NCI-H1436 treated with DMSO at 0.1 percent for 48 hours (cell line): ENCODE measurements at places on chromosomes 1 and 21.

DNA sequence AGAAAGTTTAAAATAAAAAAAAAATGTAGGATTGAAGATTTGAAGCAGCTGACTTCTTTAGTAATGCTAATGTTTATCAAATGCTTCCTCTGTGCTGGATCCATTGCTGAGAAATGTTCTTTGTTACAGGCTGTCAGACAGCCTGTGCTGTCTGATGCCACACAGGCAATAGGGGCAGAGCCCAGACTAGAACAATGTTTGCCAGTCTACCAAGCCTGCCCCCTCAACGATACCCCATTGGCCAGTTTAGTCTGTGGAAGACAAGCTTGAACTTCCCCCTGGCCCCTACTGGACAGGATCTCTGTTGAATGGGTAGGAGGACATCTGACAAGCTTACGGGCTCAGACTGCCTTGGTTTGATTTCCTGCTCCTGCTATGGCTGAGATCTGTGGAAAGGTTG lies 79.4 kb downstream of the PAPPA2 start:
- no peak for DNase-seq

DNA sequence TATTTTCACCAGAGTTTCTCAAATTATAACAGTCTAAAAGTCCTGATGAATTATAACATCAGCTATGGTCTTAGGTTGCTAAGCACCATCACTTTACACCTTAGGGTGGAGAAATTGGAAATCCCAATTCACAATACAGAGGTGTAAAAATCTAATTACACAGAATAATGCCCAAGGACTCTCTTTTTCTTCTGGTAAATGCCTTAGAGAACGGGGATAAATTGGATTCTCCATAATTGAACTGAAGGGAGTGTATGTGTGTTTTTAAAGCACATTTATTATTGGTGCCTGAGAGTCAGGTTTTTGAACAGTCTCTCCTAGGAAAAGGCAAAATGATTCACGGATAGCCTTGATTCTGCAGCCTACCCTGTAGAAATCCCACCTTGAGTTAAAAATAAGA lies 66.8 kb downstream of the NIBAN1 start:
- no peak for DNase-seq

GRCh38 chr21:39009587-39010225 lies 173.5 kb downstream of the PSMG1 start:
- no peak for DNase-seq

DNA sequence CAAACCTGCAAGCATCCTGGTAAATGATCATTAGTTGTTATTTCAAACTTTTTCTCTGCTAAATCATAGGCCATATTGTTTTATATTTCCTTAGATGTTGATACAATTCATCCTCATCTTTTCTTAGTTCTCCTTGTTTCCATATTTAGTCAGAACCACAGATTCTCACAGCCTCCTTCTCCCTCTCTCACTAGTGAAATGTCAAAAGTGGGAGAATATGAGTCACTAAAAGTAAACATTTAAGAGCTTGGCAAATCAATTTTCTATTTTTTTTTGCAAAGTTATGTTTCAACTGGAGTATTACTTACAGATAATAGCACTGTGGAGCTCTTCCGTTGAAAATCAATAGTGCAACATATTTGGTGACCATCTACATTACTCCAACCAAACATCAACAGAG lies 308.8 kb downstream of the COL11A1 start:
- DNase-seq, result no peak

GRCh38 chr21:14523234-14523633 lies 22.9 kb downstream of the SAMSN1 start:
- no peak for DNase-seq

DNA sequence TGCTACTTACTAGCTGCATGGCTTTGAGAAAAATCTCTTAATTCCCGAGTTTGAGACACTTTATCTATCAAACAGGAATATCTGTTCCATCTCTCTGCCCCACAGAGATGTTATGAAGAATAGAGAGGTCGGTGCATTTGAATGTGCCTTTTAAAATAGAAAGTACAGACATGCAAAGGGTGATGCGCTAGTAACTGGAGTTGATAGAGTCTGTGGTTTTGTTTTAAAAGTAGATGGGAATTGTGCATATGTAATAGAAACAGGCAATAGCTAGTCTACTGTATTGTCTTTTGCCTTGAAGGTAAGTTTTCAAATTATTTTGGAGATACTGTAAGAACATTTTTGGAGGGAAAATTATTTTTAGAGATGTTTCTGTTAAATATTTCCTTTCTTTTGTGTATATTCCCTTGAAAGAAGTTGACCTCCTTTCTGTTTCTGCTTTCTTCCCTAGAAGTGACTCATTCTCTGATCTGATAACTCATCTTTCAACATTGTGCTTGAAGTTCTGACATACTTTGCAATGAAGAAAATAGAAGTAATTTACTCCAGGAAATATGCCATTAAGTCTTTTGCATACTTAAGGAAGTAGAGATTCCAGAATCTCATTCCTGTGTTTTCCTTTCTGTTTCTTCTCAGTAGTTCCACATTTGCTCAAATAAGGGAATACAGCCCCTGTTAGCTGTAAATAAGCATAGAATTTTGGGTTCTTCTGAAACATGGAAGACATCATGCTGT lies 151.6 kb downstream of the SDCCAG8 start:
- no peak for DNase-seq

DNA sequence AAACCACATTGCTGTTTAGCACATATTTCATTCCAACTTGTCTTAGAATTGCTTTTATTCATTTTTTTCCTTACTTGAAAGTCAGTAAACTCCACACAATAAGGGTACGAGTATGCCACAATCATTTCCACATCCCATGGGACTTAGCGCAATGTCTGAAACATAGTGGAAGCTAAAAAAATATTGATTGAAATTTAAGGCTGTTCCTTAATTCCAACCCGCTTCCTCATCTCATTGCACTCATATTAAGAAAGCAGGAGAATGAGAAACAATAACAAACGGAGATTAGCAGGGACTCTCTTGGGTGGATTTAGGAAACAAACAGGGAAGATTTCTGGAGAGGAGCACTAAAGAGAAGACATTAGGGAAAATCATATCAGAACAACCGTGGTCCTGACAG lies 39.3 kb upstream of the RGS4 start:
- no peak for DNase-seq

DNA sequence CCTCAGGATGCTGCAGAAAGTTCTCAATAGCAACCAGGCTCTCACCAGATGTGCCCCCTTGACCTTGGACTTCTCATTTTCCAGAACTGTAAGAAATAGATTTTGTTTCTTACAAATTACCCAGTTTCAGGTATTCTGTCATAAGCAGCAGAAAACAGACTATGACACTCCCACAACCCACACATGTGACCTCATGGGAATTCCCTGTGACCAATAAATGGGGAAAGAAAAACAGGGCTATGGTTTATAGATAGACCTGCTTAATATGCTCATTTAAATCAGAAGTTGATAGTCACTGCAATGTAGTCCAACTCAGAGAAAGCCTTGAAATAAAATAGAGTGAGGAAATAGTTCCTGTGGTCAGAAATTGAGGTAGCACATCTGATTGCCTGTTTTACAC lies 380.9 kb upstream of the PTBP2 start:
- no peak for DNase-seq

GRCh38 chr1:6292102-6292501 lies 31.2 kb upstream of the GPR153 start:
- DNase-seq, result no peak

DNA sequence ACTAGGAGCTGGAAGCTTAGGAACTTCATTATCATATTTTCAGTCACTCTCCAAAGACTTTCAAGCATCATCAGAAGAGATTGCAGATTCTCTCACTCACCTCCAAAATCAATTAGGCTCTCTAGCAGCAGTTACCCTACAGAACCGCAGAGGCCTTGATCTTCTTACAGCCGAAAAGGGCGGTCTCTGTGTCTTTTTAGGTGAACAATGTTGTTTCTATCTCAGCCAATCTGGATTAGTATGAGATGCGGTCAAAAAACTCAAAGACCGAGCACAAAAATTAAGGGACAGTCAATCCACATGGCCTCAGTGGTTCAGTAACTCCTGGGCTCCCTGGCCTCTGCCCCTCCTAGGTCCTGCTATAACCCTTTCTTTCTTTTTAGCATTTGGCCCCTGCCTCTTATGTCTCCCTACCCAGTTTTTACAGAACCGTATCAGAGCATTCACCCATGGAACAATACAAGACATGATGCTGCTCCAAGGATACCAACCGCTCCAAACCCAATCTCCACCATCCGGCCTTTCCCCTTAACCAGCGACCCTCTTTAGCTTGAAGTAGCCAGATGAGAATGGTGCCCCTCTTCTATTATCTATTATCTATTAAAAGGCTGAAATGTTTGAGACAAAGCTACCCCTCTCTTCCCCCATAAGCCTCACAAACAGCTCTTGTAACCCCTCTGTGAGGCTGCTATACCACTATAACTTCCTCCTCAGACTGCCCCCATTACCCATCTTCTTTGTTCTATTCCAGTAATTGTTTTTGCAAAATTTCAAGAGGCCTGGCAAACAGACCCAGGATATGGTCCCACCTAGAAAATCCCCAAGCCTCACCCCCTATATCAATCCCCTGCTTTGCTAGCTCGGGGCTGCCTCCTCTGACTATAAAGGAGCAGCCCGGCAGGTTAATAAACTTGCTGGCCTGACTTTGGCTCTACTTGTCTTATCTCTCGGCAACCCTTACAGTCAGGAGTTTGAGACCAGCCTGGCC lies 18.7 kb upstream of the CA6 start:
- DNase-seq, result no peak
